ENCODE measurements at places on chromosomes 16 and 17. TPM values are rescaled to one million over a fixed set of nuclear protein-coding genes. Genes with fewer than 3 reads are reported as not detected.

- DNase-seq: no peak
These were observed 40.7 kb downstream of the HLF start for GRCh38 chr17:55305321-55306087.

DNA sequence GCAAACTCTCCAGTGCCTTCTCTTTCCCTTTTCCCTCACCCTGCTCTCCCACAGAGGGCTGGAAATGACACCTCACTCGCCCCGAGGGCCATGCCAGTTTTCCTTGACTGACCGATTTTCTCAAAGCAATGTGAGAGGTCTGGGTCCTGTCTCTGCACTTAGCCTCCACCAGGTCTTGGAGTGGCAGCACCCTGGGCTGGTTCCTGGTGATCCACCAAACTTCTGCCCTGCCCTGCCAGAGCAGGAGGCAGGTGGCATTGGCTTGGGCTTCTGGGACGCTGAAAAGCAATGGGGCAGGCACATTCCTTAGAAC, 97.5 kb downstream of the RAB11FIP4 start:
- DNase-seq: no peak

DNA sequence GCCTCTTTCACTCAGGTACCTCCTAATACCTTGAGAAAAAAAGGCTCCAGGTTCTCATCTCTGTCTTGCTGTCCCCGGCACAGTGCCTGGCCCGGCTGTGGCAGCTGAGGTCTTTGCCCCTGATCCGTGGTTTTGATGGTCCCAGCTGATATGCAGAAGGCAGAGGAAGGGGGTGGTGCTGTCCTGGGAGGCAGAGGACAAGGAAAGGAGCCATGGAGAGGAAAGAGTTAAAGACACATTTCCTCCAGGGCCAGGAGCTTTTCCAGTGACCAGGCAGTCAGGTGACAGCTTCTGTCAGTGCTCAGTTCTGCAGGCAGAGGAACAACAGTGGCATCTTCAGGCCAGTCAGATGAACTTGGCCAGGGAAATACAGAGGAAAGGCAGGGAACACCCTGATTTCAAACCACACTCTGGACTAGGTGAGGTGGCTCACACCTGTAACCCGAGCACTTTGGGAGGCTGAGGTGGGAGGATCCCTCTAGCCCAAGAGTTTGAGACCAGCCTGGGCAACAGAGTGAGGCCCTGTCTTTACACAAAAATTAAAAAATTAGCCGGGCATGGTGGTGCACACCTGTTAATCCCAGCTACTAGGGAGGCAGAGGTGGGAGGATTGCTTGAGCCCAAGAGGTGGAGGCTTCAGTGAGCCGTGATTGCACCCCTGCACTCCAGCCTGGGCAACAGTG, 3.3 kb upstream of the COG1 start:
- DNase-seq: no peak

DNA sequence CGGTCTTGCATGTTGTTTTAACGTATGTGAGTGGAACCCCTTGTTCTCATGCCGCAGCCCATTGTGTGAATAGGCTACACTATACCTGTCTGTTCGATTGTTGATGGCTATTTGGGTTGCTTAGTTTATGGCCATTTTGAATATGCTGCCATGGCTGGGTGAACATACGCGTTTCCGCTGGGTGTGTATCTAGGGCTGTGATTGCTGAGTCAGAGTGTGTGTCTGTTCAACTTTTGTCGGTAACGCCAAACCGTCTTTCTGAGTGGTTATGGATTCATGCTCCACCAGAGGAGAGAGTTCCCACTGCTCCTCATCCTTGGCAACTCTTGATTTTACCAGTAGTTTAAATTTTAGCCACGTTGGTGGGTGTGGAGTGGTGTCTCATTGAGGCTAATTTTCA, 77.0 kb downstream of the METRNL start:
- no peak for DNase-seq

DNA sequence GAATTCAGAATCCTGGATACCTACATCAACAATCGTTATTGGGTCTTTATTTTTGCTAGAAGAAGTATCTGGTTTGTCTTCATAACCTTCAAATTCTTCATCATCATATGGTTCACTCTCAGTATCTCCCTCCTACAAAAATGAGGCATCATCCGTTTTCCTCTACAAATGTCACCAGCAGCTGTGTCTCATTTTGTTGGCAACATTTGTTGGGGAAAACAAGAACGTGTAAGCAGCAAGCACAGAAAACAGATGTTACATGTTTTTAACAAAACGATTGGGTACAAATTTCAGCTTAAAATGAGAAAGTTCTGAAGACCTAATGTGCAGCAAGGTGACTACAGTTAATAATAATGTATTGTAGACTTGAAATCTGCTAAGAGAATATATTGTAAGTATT, 8.7 kb downstream of the CCDC47 start:
- DNase-seq: no peak

- DNase-seq: no peak
These were observed 6.5 kb downstream of the GLIS2 start for GRCh38 chr16:4322121-4323052.

DNA sequence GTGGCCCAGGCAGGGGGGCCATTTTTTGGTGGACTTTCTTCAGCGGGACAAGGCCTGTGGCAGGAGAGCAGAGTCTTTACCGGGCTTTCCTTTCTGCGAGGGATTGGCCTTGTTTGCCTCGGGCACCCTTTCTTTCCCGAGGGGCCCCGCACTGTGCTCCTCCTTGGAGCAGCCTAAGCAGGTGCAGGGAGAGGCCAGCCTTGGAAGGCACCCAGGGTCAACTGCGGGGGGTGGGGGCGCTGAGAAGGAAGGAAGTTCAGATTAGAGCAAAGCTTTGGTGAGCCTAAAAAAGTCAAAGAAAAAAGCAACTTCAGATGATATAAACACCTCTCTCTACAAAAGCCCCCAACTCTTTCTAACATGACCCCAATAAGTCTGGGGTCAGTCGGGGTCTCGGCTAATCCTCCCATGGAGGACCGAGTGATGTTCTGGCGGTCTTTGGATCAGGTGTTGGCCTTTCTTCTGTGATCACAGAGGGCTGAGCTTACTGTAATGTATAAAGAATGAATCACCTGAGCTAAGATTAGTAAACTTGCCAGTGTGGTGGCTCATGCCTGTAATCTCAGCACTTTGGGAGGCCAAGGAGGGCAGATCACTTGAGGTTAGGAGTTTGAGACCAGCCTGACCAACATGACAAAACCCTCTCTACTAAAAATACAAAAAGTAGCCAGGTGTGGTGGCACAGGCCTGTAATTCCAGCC, 63.0 kb downstream of the PGS1 start:
- no peak for DNase-seq

DNA sequence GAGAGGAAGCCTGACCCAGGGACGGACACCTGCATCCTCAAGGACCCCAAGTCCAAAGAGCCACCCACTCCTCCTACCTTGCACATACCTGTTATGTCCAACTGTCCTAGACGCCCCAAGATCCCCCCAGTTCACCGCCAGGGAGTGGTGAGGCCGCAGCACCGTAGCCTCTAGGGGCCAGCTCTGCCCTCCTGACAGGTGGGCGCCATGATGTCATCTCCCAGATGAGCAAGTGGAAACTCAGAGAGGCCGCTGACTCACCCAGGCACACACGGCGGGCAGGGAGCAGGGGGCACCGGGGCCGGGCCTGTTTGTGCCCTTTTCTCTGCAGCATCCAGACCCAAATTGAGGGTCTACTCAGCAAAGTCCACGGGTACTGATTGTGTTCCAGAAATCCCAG, 4.8 kb upstream of the ZNF469 start:
- DNase-seq: peak; percentile 40

- no peak for DNase-seq
These were observed at the start of gene IL34 for GRCh38 chr16:70646260-70647241. Gene IL34 (plus strand): TSS chr16:70646559. CDS start chr16:70646948, 389 bp downstream.

- DNase-seq: no peak
These were observed 16.2 kb upstream of the PSMD7 start for GRCh38 chr16:74280448-74280847.

DNA sequence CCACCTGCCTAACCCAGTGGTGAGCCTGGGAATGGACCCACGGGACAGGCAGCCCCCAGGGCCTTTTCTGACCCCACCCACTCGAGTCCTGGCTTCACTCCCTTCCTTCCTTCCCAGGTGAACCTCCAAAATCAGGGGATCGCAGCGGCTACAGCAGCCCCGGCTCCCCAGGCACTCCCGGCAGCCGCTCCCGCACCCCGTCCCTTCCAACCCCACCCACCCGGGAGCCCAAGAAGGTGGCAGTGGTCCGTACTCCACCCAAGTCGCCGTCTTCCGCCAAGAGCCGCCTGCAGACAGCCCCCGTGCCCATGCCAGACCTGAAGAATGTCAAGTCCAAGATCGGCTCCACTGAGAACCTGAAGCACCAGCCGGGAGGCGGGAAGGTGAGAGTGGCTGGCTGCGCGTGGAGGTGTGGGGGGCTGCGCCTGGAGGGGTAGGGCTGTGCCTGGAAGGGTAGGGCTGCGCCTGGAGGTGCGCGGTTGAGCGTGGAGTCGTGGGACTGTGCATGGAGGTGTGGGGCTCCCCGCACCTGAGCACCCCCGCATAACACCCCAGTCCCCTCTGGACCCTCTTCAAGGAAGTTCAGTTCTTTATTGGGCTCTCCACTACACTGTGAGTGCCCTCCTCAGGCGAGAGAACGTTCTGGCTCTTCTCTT, 2.6 kb upstream of the STH start:
- no peak for DNase-seq

DNA sequence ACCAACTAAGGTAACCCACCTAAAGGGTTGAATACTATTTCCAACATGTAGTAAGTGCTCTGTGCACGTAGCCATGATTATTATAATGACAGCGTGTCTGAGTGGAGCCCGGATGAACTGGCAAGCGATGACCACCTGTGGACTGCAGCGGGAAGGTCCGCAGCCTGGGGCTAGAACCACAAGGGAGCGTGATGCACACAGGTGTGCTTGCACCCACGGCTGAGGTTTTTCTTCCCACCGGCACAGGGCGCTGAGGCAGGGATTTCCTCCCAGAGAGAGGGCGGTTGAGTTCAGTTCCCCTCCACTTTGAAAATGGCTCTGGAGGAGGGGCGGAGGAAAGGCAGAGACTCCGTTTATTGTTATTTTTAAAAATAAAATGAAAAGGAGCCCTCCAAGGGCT, 221.7 kb upstream of the HSBP1 start:
- DNase-seq: no peak

DNA sequence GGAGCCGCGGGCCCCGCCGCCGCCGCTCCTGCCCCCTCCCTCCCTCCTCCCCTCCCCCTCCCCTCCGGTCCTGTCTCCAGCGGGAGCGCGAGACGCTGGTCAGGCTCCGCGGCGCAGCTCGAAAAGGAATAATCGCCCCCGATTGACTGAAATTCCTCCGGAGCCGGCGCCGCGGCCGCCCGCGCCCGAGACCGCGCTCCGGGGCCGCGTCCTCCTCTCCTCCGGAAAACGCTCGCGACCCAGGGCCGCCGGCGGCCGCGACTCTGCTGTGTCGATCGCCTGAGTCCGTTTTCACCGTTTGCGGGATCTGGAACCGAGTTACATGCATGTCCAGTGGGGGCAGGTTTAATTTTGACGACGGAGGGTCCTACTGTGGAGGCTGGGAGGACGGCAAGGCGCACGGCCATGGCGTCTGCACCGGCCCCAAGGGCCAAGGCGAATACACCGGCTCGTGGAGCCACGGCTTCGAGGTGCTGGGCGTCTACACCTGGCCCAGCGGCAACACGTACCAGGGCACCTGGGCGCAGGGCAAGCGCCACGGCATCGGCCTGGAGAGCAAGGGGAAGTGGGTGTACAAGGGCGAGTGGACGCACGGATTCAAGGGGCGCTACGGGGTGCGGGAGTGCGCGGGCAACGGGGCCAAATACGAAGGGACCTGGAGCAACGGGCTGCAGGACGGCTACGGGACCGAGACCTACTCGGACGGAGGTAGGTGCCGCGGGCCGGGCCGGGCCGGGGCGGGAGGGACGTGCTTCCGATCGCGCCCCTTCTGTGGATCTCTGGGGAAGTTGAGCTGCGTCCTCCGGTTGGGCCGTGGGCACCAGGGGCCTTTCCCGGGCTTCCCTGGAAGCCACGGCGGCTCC, 744 bp downstream of the JPH3 start:
- no peak for DNase-seq

GRCh38 chr17:80173916-80174315, 4.1 kb downstream of the CARD14 start:
- no peak for DNase-seq

DNA sequence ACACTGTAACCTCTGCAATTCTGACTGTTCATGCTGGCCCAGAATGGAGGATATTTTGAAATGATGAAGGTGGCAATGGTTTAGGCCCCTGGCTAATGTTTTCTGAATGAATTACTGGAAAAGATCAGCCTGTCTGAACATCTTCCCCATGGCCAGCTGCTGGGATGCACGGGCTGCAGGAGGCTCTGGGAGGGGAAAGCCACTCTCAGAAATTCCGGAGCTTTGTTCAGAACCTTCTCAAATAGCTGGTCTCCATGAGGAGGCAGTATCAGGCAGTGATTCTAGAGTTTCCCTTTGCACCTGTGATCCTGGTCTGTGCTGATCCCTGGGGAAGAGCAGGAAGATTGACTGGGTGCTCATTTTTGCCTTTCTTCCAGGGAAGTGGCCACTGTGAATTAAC, 5.0 kb downstream of the SLC6A2 start:
- no peak for DNase-seq

GRCh38 chr16:74776926-74777325, 2.3 kb upstream of the FA2H start:
- no peak for DNase-seq

DNA sequence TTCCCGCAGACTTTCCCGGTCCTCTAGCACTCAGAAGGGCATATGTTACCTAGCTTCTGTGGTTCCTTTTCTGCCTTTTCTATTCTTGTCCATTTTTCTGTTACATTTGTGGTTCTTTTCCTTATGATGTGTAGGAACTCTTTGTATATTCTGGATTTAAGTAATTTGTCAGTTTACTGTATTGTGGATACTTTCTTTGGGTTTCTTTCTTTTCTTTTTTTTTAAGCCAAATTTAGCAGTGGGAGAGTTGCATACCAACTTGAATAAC, 657 bp downstream of the ALDH3A2 start:
- no peak for DNase-seq

DNA sequence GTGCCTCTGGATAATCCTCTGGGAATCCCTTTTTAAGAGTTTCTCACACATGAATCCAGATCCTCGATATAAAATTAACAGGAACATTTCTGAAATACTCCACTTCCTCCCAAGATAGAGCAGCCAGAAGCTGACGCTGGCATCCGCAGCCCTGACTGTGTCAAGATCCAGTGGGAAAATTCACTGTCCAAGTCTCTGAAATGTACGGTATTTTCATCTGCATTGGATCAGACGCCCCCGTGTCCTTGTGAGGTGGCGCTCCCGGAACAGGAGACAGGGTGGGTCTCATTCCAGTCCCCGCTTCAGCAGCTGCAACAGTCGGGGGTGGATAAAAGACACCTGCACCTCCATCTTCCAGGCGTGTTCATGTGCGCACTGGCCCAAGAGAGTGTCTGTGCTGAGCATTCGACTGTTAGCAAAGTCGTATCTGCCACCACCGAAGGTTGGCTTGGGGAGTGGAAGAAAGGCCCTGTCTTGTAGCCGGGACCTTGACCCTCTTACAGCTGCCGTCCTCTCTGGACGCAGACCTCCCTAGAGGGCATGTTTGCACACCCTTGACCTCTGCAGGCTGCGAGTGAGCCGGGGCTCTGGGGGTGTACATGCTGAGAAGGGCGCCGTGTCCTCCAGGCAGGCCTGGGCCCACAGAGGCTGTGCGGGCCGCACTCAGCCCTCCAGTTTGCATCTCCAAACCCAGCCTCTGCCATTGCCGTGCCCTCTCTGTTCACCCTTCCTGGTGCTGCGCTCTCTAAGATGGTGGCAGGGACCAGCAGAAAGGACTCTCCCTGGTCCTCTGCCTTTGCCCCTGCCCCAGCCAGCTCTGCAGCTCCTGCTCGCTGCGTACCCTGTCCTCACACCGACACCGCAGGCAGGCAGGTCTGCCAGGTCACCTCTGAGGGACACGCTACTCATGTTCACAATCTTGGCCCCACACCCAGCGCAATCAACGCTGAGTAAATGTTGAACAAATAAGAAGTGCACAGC, 72.0 kb upstream of the CHMP6 start:
- peak; percentile 54 for DNase-seq

The STH gene
- total RNA-seq: not detected

The TOX3 gene
- total RNA-seq: 3.7 TPM

The NME4 gene
- 45.6 TPM for total RNA-seq
